NCI-H2171 (cell line): ENCODE measurements at places on chromosomes 7 and 10.

GRCh38 chr7:111710839-111711380, 148.6 kb upstream of the IMMP2L start:
- DNase-seq: no peak

DNA sequence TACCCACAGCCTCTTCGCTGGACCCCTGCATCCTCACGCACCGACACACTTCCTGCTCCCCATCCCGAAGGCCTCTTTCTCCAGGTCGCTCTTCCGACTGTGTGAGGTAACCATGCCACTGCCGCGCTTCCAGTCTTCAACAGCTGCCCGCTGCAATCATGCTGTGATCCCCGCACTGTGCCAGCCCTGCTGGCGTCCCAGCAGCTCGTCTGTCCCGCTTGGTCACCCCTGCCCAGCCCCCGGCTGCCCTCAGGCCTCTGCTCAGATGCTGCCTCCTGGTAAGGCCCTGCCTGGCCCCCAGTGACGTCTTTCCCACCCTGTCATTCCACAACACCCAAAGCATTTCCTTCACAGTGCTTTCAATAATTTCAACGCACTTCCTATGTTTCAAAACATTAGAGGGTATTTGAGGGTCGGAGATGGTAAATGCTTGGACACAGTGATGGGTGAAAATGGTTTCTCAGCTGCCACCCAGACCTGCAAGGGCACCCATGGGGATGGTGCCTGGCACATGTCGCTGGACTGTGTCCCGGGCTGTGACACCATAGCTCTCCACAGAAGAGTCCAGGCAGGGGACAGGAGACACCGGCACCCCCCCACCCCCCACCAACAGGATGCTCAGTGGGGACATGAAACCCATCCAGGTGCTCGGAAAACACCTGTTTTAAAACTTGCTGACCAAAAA, 125.2 kb downstream of the MAD1L1 start:
- DNase-seq: no peak

DNA sequence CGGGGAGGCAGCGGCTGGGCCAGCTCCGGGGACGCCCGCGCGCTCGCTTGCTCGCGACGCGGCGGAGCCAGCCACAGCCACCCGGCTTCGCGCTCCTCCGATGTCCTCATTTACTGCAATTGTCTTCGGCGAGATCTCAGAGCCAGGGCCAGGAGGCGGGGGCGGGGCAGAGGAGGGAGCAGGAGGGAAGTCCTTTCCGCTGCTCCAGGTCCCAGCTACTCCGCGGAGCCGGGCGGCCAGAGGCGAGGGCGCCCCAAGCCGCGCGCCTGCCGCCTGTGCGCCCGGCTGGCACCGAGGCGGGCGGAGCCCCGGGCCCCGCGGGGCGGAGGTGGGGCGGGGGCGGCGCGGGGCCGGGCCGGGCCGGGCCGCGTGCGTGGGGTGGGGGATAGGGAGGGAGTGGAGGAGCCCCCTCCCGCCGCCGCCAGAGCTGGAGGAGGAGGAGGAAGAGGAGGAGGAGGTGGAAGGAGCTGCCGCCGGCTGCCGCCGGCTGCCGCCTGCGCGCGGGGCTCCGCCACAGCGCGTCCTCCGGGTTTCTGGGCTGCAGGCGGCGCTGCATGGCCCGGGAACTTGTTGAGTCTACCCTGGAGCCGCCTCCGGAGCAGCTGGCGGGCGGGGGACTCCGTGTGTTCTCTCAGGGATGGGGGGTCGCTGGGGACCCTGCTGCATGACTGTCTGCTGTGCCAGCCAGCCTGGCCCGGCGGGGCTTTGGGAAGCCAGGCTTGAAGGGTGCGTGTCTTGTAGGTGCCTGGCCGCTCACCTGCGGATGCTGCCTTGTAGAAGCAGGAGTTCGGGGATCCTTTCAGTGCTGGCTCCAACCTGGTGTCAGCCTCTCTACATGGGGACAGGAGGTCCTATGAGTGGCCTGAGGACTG, at the start of gene INSYN2A:
Gene INSYN2A, minus strand, starts transcription at position 310 of the 872 bp plus-strand sequence. CDS start 20,196 bp downstream, outside the sequence.
- DNase-seq: peak; percentile 56

GRCh38 chr10:97427571-97428179, 1.7 kb downstream of the PGAM1 start:
- no peak for DNase-seq

DNA sequence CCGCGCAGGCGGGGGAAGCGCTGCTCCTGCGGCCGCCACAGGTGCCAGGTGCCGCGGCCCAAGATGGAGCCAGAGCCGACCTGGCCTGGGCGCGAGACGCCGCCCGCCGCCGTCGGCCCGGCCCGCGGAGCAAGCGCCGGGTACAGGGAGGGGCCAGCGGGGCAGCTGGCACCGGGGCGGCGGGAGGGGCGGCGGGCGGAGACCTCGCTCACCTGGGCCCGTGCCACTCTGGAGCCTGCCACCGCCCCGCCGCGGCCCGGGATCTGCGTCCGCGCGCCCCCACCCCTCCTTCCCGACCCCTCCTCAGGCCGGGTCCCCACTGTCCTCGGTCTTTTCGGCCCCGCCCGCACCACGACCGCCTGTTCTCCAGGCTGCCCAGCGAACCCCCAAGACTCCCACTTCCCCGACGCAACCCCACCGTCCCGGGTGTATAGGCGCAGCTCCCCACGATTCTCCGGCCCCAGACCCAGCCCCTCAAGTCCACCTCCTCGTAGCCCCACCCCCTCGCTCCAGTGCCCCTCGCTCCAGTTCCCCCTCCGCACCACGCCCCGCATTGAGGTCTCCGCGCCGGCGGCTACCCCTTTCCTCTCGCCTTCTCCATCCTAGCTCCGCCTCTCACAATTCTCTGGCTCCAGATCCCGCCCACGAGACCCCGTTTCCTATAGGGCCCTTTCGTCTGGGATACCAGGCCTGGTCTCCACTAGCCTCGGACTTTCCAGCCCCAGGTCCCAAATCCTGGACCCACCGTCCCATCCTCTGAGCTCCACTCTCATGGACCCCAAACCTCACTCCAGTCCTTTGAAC, at the start of gene GPRIN2:
Gene GPRIN2, minus strand, starts transcription at position 144 of the 804 bp plus-strand sequence. CDS start 5,922 bp downstream, outside the sequence.
- DNase-seq: peak; percentile 7
